ENCODE measurements at places on chromosomes 7 and 10.

GRCh38 chr7:93720106-93720505 lies 145.6 kb upstream of the CALCR start:
- no peak for DNase-seq

DNA sequence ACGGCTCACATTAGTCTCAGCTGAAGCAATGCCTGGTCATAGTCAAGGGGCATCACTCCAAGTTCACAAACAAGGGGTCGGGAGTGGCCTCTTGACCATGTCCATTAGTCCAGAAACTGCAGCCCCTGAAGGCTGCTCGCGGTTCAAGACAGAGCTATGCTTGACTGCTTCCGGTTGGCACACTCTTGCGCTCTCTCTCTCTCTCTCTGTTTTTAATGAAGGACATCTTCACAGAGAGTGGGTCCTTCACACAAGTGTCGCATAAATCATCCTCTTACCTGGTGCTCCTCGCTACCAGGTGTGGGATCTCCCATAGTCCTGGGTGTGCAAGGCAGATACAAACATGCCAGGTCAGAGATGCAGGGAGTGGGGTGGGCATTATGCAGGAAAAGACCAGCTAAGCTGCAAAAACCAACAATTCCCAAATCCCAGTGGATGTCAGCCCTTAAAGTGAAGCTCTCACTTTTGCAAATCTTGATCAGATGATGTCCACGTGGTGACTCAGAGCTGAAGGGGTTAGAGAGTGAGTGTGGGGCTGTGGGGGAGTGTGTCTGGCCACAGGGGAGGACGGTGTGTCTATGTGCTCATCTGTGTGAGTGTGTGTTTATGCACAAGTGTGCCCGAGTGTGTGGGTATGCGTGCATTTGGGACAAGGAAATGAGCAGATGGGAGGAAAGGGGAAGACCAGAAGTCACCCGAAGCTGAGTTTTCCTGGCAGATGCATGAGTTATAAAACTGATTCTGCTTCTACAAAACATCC lies 83.7 kb upstream of the PPP2R2D start:
- DNase-seq: no peak

GRCh38 chr7:17940951-17941431 lies 697 bp upstream of the SNX13 start:
- no peak for DNase-seq

DNA sequence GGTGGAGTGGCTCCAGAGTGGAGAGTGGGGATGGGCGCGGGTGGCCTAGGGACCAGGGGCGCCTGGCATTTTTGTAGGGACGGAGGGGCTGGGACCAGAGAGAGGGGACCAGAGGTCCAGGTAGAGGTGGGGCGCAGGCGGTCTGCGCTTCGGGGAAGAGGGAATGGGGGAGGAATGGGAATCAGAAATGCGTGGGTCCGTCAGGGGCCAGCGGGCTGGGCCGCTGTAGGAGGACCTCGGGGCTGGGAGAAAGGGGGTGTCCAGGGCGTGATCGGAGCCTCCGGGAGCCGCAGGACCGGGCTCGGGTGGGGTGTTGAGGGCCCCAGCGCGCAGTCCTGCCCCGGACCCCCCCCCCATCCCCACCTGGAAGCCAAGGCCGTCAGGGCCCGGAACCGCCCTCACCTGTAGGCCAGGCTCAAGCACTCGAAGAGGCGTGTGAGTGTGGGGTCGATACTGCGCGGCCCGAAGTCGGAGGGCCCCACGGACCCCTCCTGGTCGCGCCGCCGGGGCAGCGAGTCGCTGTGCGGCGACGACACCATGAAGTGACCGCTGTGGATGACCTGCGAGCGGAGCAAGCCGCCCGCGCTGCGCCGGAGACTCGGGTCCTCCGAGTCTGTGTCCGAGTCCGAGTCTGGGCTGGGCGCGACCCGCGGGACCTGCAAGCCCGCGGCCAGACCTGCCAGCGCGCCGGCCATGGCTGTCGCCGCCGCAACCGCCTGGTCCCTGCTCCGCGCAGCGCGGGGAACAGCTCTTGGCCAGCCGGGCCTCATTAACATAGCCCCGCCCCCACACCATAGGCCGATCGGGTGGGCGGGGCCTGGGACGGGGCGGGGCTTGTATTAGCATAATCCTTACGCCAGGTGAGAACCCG lies at the start of gene MLXIPL:
Gene MLXIPL, minus strand, starts transcription at position 725 of the 871 bp plus-strand sequence. Its CDS starts 30 bp downstream, at position 695.
- DNase-seq: peak; percentile 21

DNA sequence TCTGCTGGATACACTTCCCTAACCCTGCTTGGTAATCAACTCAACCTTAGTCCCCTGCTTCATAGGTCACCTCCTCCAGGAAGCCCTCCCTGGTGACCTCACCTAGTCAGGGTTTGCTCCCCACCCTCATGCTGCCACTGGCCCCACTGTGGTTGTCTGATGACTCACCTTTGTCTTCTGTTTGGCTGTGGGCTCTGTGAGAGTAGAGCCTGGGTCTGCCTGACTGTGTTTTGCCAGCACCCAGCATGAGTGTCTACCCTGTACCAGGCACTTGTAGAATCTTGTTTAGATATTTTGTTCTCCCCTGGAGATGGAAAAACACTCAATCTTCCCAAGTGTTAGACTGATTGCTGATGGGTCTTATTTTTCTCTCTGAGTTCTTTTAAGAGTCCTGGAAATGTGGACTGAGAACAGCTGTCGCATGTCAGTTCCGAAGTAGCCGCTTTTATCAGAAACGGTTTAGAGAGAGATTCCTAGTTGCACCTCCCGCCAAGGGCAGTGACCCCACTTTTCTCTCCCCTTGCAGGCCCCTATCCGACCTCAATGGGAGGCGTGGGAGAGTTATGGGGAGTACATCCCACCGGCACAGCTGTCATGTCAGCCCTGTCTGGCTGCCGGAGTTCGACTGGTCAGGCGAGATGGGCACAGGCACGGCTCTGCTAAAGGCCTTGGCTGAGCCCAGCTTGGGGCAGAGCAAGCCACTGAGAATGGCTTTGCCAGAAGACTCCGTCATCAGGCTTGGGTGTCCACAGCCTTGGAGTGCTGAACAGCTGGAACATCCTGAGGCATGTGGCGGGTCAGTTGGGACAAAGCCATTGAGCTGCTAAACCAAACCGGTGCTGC lies 134.3 kb downstream of the GRK5 start:
- no peak for DNase-seq

DNA sequence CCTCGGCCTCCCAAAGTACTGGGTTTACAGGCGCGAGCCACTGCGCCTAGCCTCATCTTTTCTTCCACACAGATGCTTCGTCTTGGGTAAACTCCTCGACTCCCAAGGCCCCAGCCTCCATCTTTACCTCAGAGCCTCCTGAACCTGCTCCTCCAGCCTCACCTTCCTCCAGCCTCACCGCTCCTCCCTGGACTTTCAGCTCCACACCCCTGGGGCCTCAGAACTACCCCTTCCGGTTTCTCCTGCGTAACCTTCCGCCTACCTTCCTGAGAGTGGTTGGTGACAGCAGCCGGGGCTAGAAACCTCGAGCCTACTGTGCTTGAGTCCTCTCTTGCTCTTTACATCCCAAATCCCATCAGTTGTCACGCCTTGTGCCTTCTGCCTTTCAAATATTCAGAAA lies 45.8 kb downstream of the FKBP6 start:
- DNase-seq: no peak

DNA sequence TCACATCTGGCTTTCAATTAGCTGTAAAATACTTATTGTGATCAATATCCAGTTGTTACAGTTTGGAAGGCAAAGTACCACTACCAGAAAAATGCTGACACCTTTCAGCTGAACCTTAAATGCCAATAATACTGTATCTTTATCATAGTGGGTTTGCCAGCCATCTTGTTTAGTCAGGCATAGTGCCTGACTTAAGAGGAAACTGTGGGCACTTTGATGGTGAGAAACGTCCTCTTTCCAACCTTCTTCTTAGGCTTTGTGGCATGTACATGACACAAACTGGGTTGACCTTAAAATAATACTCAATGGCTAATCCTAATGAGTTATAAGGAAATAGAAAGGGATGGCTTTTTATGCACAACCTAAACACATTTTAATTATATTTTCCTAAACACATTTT lies 52.3 kb upstream of the PRR15 start:
- DNase-seq: no peak

- DNase-seq: no peak
Measured at GRCh38 chr7:5501465-5501864, 77.8 kb upstream of the TNRC18 start.

GRCh38 chr10:32972929-32973328 lies 14.9 kb upstream of the ITGB1 start:
- DNase-seq: no peak

- no peak for DNase-seq
Measured at GRCh38 chr10:95841661-95842498, 65.9 kb upstream of the CC2D2B start.

GRCh38 chr7:2820508-2820934 lies 23.6 kb downstream of the GNA12 start:
- no peak for DNase-seq

DNA sequence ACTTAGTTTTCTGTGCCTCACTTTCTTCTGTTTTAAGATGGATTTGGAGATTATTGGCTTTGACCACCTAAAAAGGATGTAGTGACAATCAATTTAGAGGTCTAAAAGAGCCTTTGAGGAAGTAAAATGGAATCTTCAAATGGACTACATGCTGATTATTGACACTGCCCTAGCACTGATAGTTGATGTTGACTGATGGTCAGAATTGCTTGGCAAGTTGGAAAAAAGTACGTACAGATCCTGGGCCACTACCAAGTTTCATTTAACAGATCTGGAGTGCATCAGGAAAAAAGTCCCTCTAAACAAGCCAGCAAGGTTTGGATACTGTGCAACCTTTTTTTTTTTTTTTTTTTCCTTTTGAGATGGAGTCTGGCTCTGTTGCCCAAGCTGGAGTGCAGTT lies 81.1 kb downstream of the TCF7L2 start:
- DNase-seq: no peak
